ENCODE measurements at places on chromosomes 11 and 22.

GRCh38 chr22:27975381-27976013, 56.4 kb upstream of the PITPNB start:
- DNase-seq = no peak

DNA sequence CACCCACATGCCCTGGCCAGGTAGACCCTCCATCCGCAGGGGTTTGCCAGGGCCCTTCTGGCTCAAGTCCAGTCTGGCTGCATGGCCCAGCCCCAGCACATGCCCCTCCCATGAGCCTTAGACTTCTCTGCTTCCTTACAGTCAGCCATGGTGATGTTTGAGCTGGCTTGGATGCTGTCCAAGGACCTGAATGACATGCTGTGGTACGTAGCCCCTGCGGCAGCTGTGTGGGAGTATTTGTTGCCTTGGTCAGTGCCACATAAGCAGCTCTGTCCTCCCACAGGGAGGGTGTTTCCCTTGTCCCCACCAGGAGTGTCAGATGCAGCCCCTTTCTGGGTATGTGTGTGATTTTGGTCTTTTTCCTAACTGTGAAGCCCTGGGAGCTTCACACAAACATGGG, 17.5 kb downstream of the CDC45 start:
- DNase-seq = no peak

GRCh38 chr11:95253141-95253540, 22.1 kb upstream of the SESN3 start:
- no peak for DNase-seq

GRCh38 chr22:46622081-46622521, 1.9 kb downstream of the GRAMD4 start:
- no peak for DNase-seq

Data from fibroblast of the conjunctiva (primary cell).